ENCODE measurements at places on chromosomes 11 and 22.

GRCh38 chr11:2378527-2379210, 1.6 kb downstream of the CD81 start:
- no peak for DNase-seq

DNA sequence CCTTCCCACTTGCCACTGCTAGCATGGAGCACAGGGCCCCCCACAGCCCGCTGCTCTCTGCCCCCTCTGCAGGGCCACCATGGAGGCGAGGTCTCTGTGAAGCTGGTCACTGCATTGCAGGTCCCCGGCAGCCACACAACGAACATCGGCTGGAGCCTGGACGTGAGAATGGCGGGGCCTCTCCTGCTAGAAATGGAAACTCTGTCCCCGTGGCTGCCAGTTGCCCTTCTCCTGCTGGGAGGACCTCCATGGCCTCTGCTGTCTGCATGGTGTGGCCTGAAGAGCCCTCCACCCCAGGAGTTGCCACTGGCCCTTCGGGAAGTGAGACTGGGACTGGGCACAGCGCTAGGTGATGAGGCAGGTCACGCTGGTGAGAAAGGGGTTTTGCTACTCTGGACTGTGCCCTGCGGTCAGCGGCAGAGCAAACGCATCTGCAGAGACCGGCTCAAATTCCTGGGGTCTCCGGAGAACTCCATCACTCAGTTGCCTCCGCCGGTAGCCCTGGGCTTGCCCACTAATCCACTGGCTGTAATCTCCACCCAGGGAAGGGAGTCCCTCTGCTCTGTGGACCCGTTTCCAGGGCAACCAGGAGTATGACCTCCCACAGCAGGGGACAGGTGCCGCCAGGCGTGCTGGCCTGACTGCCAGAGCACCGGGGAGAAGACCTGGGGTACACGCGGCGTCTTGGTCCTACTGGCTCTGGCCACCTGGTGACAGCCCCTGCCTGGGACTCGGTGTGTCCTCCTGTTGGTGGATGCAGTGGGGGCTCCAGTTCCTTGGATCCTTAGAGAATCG, 806.3 kb downstream of the BRD1 start:
- no peak for DNase-seq

DNA sequence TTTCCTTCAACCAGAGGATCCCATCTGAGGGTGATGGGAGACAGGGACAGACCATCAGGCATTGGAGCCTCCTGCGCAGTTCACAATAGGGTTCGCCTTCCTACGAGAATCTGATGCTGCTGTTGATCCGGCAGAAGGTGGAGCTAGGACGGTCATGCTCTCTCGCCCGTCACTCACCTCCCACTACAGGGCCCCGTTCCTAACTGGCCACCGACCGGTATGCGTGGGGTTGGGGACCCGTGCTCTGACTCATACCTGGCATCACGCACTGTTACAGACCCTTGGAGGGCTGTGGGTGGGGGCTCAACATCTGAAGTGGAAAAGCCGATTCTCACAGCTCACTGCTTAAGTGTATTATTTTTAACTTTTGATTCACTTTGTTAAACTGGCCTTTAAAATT, 402.3 kb downstream of the BRD1 start:
- DNase-seq, result no peak

GRCh38 chr11:4496557-4497248, 14.3 kb downstream of the OR52K1 start:
- DNase-seq, result no peak

- DNase-seq, result no peak
Measured at GRCh38 chr22:20580611-20581502, 73.4 kb downstream of the MED15 start.

DNA sequence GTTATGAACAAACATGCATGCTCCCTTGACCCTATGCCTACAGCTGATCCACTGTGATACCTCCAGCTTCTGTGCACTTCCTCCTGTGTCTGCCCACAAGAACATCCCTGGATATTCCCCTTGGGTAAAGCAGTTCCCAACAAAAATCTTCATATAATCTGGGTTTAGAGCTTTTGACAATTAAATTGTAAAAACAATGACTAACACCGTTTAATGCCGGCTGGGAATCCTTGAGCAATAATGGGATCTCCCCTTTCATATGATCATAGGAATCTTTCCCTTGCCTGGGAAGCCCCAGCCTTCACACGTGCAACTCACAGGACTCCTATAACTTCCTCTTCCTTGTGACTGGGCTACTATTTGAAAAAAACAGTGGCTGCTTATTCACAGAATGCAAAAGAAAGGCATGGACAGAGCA, 6.3 kb upstream of the ZC3H12C start:
- DNase-seq, result no peak

- DNase-seq, result no peak
Measured at GRCh38 chr11:3199537-3200295, 18.9 kb downstream of the MRGPRG start.

DNA sequence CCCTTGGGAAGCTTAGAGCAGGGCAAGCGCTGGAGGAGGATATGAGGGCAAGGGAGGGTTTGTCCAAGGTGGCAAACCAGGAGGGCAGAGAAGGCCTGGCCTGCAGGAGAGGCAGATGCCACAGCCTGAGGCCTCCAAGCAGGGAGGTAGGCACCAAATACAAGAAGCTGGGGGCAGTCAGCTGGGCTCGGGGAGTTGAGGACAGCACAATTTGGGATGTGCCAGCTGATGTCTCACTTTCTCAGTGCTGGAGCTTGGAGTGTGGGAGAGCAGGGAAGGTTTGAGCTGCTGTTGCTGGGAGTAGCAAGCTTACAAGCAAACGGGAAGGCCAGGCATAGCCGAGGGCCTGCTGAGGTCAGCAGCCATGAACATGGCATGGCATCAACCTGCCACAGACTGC, 4.0 kb downstream of the ZDHHC24 start:
- no peak for DNase-seq

GRCh38 chr11:64534391-64534801, 56.6 kb upstream of the SLC22A12 start:
- DNase-seq, result no peak

DNA sequence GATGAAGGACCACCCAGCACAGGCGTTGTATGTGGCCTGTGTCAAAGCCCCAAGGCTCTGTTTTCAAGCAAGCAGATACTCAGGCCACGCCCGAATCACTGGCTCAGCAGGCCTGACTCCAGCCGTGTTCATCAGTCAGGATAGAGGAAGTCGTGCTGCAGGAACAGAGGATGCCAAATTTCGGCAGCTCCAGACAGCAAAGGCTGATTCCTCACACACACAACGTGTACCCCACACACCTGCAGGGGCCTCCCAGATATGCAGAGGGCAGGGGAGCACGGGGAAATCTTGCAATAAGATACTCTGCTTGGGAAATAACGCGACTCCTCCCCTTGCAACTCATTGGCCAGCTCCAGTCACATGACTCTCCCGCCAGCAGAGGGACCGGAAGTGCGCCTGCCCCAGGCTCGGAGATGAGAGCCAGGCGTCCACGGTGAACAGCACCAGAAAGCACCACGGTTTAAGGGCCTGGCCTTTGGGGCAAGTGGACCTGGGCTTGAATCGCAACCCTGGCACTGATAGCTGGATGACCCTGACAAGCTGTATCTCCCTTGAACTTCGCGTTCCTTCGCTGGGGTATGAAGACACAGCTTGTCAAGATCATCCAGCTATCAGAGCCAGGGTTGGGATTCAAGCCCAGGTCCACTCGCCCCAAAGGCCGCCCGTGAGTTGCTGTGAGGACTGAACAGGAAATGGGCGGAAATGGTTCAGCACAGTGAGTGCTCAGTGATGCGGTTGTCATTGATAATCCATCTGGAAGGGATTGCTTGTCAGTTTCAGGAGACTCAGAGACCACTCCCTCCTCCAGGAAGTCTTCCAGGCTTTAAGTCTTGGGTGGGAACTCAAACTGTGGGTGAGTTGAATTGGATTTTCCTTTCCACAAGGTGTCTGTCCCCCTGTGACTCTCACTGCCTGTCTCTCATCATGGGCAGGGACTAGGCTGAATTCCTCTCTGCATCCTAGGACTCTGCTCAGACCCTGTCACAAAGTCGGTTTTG, 88.5 kb downstream of the MYEOV start:
- no peak for DNase-seq

- no peak for DNase-seq
Measured at GRCh38 chr22:22430111-22430820, 78.3 kb downstream of the ZNF280B start.

DNA sequence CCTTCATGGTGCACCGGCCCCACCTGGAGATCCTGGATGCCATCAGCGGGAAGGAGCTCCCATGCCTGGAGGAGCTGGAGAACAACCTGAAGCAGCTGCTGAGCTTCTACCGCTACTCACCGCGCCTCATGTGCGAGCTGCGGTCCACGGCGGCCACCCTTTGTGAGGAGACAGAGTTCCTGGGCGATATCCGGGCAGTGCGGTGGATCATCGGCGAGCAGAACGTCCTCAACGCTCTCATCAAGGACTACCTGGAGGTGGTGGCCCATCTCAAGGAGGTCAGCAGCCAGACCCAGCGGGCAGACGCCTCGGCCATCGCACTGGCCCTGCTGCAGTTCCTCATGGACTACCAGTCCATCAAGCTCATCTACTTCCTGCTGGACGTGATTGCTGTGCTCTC, 59.2 kb downstream of the SYT13 start:
- DNase-seq, result no peak

GRCh38 chr11:128610721-128611617, 23.6 kb upstream of the ETS1 start:
- DNase-seq, result no peak

GRCh38 chr22:30782613-30783012, 87.9 kb downstream of the OSBP2 start:
- DNase-seq, result no peak

- no peak for DNase-seq
Measured at GRCh38 chr11:2355000-2355644, 22.0 kb upstream of the CD81 start.
